T-helper 2 cell treated with Interferon-gamma antibody and Interleukin-4, amounts not matched to agents 100 ng/mL and 5 ng/mL, for 36 hours (primary cell): ENCODE measurements at places on chromosomes 11 and 22. TPM values are rescaled to one million over a fixed set of nuclear protein-coding genes. Genes with fewer than 3 reads are reported as not detected.

Gene RTN4RL2
- total RNA-seq = 0.20 TPM in 2 replicates

Gene HTR3A
- total RNA-seq = not detected in 2 replicates

Gene OVOL1
- total RNA-seq = 0.09 TPM in 1 of 2 replicates, not detected in the other

Gene CLMP
- total RNA-seq = 0.09 TPM in 1 of 2 replicates, not detected in the other

Gene RHOD
- 0.27 TPM in 1 of 2 replicates, not detected in the other for total RNA-seq

Gene TSGA10IP
- total RNA-seq = not detected in 2 replicates

Gene TUB
- total RNA-seq = 0.23 and 0.25 TPM in 2 replicates

Gene PLAAT4
- total RNA-seq = 105 and 109 TPM in 2 replicates

Gene USP35
- total RNA-seq = 13.8 and 14.6 TPM in 2 replicates

Gene CSNK2A3
- 0.18 and 1.0 TPM in 2 replicates for total RNA-seq

Gene LBHD1
- 18.9 and 20.7 TPM in 2 replicates for total RNA-seq

Gene MMP13
- not detected in 2 replicates for total RNA-seq

Gene LRP4
- 0.25 TPM in 1 of 2 replicates, not detected in the other for total RNA-seq

Gene P2RX6
- 0.14 and 0.57 TPM in 2 replicates for total RNA-seq

Gene UBQLNL
- total RNA-seq = 0.09 and 0.18 TPM in 2 replicates

Gene MPZL3
- 16.5 and 19.4 TPM in 2 replicates for total RNA-seq

Gene GPHA2
- total RNA-seq = not detected in 2 replicates

Gene OR10G7
- not detected in 2 replicates for total RNA-seq

Gene TBCEL
- 13.6 and 13.7 TPM in 2 replicates for total RNA-seq

Gene BDNF
- not detected in 2 replicates for total RNA-seq

Gene OR10S1
- total RNA-seq = not detected in 2 replicates

Gene TBX10
- total RNA-seq = not detected in 2 replicates

Gene TMPRSS5
- 0.48 and 0.66 TPM in 2 replicates for total RNA-seq

Gene DRD2
- total RNA-seq = not detected in 2 replicates

Gene SLC35F2
- total RNA-seq = 9.9 and 10.8 TPM in 2 replicates

Gene MS4A8
- not detected in 2 replicates for total RNA-seq

Gene IGHMBP2
- 27.2 and 27.4 TPM in 2 replicates for total RNA-seq

Gene SYT7
- not detected in 2 replicates for total RNA-seq

Gene OR51B4
- total RNA-seq = not detected in 2 replicates

Gene PLAAT3
- total RNA-seq = 3.0 and 3.3 TPM in 2 replicates

Gene RASD2
- not detected in 2 replicates for total RNA-seq

Gene AP5B1
- total RNA-seq = 20.1 and 21.2 TPM in 2 replicates

Gene OPCML
- total RNA-seq = not detected in 2 replicates

Gene MFRP
- not detected in 2 replicates for total RNA-seq

Gene CSRP3
- not detected in 2 replicates for total RNA-seq

Gene EHF
- not detected in 2 replicates for total RNA-seq

Gene OR2D2
- total RNA-seq = 0.27 TPM in 1 of 2 replicates, not detected in the other

Gene GRIA4
- total RNA-seq = not detected in 2 replicates

Gene LINC01488
- not detected in 2 replicates for total RNA-seq

Gene PPFIBP2
- 9.0 and 10.0 TPM in 2 replicates for total RNA-seq

Gene FOLR2
- total RNA-seq = not detected in 2 replicates

Gene TMEM45B
- 0.36 and 0.43 TPM in 2 replicates for total RNA-seq

Gene KRTAP5-7
- 0.14 and 0.25 TPM in 2 replicates for total RNA-seq

Gene IL17REL
- total RNA-seq = not detected in 2 replicates

Gene MAPK11
- total RNA-seq = 10.2 and 12.0 TPM in 2 replicates

Gene GLYATL2
- total RNA-seq = not detected in 2 replicates
